Activated gamma-delta T cell treated with Interleukin-2 at 50 U/mL for 16 hours (primary cell): ENCODE measurements at places on chromosomes 16 and 17.
A peak's percentile ranks its signal among the peaks of the same experiment; 100 is the strongest.

- no peak for DNase-seq
These were observed 406.5 kb upstream of the CDH5 start for GRCh38 chr16:65959983-65960382.

GRCh38 chr16:85249418-85250146, 137.3 kb upstream of the CIBAR2 start:
- DNase-seq: no peak

DNA sequence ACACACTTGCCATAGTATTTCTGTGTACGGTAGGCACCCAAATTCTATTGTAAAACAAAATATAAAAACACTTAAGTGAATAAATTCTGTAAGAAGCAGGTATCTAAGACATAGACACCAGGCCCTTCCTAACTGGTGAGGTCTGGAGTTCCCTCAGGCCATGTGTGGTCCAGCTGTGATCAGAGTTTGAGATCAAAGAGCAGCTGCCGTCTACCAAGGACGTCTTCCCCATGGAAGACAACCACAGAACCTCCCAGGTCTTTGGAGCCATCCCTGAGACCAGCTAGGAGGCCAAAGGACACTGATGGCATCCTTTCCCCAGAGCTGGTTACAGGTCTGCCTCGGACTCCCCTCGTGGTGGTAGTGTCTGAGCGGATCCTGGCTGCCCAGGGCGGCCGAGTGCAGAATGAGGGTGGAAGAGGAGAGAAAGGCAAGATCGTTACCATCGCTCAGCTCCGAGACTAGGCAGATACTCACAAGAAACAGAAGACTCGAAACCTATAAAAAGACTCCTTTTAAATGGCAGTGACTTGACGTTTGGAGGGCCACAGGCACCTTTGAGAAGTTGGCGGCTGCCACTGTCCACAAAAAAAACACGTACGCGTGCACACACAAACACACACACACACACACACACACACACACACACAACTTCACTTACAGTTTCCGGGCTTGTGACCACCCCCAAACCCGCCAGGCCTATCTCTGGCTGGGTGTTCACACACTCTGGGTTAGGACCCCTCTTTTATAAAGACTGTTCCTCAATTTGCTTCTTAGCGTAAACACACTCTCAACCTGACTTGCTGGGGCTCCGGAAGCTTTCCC, 7.5 kb downstream of the TIMP2 start:
- no peak for DNase-seq

GRCh38 chr16:15950161-15950854, 892 bp downstream of the ABCC1 start:
- peak; percentile 14 for DNase-seq

GRCh38 chr16:58419241-58419990, 27.1 kb downstream of the GINS3 start:
- DNase-seq: no peak

DNA sequence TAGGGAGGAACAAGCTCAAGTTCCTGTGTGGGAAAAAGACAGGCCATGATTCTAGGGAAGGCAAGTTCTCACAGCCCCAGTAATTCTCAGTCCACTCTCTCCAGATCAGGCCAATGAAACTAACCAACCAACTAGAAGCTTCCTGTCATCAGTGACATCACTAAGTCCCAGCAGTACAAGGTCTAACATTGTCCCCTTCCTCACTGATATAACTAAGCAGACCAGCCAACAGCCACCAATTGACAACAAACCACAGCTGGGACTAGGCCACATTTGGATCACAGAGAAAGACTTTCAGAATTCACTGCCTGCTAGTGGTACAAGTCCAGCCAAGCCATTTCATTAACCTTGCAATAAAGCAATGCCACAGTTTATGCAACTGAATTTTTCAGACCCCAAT, 94.0 kb downstream of the CACNG1 start:
- DNase-seq: no peak

- no peak for DNase-seq
These were observed 42.1 kb upstream of the CDH13 start for GRCh38 chr16:82584553-82585152.

DNA sequence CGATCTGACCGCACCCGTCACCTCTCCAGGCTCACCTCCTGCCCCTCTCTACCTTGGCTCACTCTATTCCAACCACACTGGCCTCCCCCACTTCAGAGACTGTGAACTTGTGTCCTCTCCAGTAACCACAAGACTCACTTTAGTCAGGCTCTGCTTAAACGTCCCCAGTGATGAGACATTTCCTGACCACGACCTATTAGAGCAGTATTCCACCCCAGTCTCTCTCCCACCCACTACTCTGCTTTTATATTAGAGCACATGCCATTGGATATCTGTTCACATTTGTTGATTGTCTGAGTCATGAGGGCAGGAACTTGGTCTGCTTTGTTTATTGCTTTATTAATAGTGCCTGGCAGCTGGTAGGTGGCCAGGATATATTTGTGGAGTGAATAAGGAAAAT, 20.1 kb downstream of the COX11 start:
- DNase-seq: no peak

DNA sequence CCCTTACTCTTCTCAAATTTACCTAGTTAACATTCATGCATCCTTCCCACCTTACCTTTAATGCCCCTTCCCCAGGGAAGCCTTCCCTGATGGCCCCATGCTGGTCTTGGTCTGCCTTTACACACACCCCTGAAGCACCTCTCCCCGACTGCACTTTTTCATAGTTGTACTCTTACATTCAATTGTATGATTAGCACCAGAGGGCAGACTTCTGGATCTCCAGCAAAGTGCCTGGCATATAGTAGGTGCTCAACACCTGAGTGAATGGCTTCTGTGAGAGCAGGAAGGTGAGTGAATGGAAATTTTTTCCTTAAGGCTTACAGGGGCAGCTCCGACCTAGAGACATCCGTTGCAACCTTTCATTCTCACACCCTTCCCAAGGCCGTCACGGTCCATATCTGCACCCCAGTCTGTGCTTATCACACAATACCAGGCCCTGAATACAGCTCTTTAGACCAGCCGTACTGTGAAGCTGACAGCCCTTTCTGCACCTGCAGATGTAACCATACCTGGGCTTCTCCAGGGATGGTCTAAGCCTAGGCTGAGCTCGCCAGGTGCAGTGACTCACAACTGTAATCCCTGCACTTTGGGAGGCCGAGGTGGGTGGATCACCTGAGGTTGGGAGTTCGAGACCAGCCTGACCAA, 4.4 kb downstream of the PGAP3 start:
- no peak for DNase-seq

GRCh38 chr17:17484451-17484899, 7.7 kb downstream of the MED9 start:
- DNase-seq: no peak

DNA sequence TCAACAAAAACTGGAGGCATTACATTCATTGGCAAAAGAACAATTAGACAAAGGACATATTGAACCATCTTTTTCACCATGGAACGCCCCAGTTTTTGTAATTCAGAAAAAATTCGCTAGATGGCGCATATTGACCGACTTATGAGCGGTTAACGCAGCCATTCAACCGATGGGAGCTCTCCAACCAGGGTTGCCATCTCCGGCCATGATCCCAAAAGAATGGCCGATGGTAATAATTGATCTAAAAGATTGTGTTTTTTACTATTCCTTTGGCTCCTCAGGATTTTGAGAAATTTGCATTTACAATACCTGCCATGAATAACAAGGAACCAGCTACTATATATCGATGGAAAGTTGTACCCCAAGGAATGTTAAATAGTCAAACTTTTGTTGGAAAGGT, 21.4 kb downstream of the ALOX15B start:
- peak; percentile 63 for DNase-seq
